ENCODE measurements at places on chromosomes 2 and 18.

- no peak for DNase-seq
Observed at GRCh38 chr2:241575624-241576292, 17.2 kb downstream of the BOK start.

DNA sequence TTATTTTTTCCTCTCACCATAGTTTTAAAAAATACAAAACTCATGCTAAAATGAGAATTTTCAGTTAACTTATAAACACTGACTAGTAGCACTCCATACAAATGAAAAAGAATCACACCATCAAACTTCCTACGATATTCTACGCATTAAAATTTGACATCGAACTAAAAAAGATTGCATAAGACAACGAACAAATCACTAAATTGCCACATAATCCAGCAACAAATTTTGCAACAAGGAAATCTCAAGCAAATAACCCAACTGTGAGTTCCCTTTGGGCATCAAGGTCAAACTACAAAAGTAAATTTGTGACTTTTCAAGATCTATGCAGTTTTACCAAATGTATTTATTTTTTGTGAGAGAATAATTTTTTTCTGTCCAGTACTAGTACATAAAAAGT, 1.5 kb downstream of the MAP3K2 start:
- no peak for DNase-seq

- DNase-seq: no peak
Observed at GRCh38 chr2:97796465-97797126, 83.2 kb downstream of the ZAP70 start.

DNA sequence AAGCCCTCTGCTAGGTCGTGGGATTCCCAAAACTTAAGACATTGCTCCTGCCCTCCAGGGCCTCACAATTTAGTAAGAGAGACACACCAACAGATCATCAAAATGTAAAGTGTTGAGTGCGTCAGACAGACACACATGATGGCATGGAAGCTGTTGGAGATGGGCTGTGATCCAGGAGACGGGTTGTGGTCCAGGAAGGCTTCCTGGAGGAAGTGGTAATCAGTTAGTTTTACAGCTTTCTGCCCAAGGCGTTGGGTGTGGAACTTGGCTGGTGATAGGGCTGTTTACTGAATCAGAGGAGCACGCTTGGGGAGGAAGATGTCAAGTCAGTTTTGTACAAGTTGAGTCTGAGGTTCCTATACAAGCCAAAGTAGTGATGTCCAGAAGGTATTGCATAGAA, 24.0 kb upstream of the GLI2 start:
- no peak for DNase-seq
